ENCODE measurements at places on chromosomes 12 and 14.

DNA sequence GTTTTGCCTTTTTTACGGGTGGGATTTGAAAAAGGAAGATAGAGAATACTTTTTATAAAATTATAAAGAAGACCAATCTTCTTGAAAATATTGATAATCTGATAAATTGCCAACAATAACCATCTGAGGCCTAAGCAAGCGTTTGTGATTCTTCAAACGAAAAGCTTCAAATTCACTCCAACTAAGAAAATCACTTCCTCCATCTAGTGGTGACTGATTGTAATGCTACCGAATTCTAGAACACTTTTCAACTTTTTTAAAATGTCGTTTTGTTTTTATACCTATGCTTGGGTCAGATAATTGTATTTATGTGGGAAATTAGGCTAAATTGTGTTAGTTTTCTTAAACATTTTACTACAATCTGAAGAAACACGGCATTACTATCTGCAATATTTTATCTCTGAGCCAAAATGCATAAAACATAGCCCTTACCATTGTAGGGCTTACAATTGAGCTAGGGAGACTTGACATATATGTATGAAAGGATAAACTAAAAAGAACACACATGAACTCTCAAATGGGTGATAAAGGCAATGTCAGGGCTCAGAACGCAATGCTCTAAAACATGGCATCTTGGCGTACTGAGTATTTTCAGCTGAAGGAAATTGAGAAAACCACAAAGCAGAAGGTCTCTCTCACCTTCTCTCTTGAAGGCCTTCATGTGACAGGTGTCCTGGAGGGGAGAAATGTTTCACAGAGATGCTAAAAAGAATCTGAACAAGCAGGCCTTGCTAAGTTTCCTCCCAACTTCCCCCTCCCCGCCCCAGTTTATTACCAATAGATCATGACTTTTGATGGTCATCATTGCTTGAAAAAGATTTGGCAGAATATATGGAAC lies 36.8 kb upstream of the G2E3 start:
- DNase-seq = no peak

GRCh38 chr12:789852-790563 lies 37.6 kb downstream of the WNK1 start:
- DNase-seq = no peak

GRCh38 chr12:45720069-45720468 lies 9.4 kb upstream of the ARID2 start:
- DNase-seq = no peak

- no peak for DNase-seq
Observed at GRCh38 chr14:61168141-61168540, 113.0 kb downstream of the TMEM30B start.

- no peak for DNase-seq
Observed at GRCh38 chr12:130932061-130932930, 21.4 kb upstream of the ADGRD1 start.

DNA sequence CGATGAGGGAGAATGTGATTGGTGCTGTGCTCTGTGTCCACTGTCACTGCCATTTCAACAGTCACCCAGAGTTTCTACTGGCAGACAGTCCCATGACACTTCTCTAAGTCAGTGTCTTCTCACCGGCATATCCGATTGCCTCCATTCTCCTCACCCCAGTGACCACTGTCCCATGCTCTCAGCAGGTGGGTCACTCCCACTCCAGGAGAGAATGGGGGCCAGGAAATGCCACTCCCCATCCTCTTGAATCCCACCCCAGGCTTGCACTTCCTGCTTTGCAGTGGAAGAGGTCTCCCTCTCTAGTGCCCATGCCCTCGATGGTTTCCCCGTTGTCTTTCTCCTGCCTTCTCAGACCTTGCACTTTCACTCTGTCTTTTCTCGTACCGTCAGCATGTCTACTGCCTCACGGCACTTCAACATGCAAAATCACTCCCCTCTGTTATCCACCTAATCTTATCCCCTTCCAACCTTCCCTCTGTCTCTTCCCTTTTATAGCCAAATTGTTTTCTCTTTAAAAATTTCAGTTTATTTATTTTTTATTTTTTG lies 2.2 kb upstream of the EP400 start:
- DNase-seq = no peak

- no peak for DNase-seq
Observed at GRCh38 chr14:72598306-72598705, 295.6 kb downstream of the DPF3 start.

DNA sequence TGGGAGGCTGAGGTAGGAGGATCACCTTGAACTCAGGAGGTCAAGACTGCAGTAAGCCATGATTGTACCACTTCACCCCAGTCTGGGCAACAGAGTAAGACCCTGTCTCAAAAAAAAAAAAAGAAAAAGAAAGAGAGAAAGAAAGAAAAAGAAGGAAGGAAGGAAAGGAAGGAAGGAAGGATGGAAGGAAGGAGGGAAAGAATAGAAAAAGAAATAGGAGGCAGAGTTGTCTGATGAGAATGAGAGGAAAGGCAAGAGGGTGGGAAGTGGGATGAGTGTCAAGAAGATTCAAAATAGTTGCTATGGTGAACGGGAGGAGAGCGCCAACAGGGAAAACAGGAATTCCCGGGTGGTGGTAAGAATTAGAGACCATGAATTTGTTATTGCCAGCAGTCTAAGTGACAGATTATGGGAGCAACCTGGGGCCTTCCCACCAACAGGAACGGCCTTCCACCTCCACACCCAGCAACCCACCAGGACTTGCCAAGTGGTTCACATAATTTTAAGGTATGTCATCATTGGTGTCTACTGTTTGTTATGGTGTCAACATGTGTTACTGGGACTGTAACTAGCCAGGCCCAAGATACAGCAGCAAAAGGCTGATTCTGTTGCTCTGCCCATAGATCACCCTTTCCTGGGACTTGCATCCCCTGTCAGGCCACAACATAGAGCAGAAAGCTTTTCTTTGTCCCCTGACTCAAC lies 36.1 kb upstream of the C12orf76 start:
- no peak for DNase-seq

DNA sequence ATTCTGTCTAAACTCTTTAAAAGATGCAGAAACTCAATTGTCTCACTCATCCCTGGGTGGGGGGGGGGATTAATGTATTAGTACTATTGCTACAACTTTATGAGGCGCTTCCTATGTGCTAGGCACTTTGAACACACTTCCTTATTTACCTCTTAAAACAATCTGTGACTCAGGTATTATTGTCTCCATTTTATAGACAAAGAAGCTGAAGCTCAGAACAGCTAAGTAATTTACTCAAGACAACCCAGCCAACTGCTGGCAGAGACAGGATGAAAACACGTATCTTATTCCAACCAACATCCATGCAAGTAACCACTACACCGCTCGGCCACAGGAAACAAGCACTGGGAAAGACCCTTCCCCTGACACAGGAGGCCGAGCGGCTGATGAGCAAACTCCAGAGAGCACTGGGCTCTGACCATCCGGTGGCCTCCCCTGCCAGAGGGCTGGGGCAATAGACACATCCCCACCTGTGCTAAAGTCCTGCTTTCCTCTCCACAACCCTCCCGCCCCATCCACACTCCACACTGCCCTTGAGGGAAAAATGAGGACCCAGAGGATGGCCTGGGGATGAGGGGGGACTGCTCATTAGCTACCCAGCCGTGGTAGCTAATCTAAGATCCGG lies 244.2 kb downstream of the DPF3 start:
- DNase-seq = no peak

GRCh38 chr12:97754306-97754705 lies 291.7 kb downstream of the RMST start:
- DNase-seq = no peak

- DNase-seq = no peak
Observed at GRCh38 chr12:2298556-2299200, 245.9 kb downstream of the CACNA1C start.

DNA sequence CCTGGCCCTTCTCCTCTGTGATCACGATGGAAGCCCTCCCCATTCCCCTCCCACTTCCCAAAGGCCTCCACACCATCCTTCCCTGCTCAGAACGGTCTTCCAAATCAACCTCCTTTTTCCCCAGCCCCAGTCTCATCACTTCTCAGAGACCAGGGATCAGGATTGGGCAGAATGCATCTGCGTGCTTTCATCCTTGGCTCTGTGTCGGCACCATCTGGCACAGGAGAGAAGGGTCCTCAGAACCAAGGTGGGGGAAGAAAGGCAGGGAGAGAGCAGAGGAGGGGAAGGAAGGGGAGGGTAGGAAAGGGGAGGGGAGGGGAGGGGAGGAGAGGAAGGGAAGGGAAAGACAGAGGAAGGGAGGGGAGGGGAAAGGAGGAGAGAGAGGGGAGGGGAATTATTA lies 52.4 kb upstream of the FICD start:
- no peak for DNase-seq

GRCh38 chr12:124862768-124863415 lies 772 bp downstream of the SCARB1 start:
- DNase-seq = no peak

DNA sequence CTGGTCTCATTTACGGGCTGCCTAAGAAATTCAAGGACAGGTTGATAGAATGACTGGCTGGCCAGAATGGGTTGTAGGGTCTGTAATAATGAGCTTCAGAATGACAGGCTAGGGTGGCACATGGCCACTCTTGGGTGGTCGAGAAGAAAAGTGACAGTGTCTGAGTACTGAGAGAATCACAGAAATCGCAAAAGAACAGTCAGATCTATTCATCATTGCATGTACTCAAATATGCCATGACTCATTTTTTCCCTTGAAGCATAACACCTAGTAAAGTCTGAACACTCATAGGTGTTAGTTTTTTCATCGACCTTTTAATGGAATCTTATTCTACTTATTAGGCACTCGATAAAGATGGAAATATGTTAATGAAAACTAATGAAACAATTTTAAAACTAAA lies 37.8 kb upstream of the SEL1L start:
- DNase-seq = no peak

DNA sequence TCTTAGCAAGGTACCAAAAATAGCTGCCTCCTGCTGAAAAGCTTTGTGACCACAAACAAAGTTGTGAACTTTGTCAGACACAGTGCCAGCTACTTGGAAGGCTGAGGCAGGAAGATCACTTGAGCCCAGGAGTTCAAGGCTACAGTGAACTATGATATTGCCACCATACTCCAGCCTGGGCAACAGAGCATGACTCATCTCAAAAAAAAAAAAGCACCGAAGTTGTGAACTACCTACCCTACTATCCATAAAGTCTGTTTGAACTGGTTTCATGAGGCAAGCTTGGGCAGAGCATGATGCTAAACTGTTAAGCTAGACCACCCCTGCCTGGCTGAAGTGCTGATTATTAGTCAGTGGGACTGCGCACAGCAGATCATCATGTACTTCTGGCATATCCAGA lies 75.5 kb downstream of the RAD52 start:
- no peak for DNase-seq

DNA sequence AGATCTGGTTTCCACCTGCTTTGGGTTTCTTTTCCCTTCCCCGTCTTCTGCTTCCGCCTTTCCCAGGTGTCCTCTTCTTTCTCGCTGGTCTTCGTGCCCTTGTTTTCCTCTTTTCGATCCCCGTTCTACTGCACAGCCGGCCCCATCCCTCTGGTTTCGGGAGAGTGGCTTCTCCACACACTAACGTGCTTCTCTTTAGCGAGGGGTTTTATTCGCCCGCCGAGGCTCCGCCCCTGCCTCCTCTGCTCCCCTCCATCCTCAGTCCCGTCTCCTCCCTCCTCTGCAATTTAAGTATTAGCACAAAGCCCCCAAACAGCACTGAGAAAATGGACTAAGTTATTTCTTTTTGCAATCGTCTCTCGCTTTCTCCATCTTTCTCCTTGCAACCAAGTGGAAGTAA lies at the start of gene SLC7A8:
TSS of gene SLC7A8 (minus strand) at position 182 of the 400 bp plus-strand sequence. CDS start 746 bp downstream, outside the sequence.
- DNase-seq = no peak

GRCh38 chr14:34262127-34262910 lies 199.7 kb downstream of the SPTSSA start:
- DNase-seq = no peak

DNA sequence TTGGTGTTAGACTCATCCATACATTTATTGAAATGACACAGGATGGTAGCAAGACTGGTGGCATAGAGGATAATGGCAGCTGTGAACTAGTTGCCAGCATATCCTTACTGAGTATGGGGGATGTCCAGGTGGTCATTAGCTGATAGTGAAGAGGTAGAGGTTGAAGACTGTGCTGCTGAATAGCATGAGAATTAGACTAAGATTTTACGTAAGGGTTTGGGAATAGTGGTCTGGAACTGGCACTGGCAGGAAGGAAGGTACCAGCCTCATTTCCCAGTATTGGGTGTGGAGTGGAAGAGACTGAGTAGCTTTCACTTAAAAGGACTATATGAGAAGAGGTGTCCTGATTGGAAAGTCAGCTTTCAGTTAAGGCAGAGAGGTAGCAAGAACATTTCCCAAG lies 6.5 kb downstream of the ERC1 start:
- DNase-seq = no peak

- DNase-seq = no peak
Observed at GRCh38 chr14:53896726-53897125, 59.9 kb downstream of the BMP4 start.

- DNase-seq = no peak
Observed at GRCh38 chr12:1305791-1306500, 288.4 kb downstream of the FBXL14 start.

DNA sequence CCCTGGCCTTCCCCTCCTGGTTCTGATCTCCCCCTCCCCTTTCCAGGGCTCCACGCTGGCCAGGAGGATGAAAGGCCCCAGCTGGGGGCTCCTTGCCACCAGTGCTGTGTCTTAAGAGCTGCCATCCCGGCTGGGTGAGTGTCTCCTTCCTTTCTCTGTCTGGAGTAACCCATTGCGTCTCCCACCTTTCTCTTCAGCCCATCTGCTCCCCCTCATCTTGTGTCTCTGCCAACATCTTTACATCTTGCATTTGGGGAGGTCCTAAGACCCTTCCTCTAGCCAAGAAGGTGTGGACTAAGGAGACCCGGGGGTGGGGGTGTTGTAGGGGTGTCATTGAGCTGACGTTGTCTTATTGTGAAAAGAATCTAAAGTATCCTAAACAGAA lies 505 bp downstream of the BCL2L2 start:
- no peak for DNase-seq

DNA sequence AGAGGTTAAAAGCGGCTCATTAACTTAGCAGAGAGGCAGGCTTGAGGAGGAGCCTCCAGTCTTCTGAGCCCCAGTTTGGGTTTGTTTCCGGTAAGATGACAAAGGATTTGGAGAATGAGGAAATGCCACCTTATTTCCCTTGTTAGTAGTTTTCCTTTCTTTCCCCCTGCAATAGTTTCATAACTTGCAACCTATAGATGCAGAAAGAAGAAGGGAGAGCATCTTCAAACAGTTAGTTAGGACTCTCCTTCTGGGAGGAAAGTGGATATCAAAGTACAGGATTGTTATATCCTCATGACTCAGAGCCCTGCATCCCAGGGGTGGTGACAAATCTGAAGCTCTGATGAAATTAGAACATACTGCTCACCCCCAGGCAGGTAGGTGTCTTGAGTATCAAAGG lies 180.7 kb upstream of the SLC38A2 start:
- DNase-seq = no peak

DNA sequence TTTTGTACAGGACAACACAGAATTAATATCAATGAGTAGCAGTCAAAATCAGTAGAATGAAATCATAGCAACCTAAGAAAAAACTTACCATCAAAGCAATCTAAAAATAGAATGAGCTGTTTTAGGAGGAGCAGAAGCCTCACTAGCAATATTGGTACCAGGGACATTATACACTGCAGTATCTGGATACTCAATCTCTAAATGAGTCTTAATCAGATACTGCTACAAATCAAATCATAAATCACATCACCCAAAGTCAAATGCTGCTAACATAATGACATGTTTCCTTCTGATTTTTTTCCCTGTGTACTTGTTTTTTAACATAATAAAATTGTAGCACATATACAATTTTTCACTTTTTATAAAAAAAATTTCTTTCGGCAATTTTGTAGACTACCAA lies 8.0 kb downstream of the RPS29 start:
- DNase-seq = no peak

Data from stimulated activated CD8-positive, alpha-beta memory T cell treated with anti-CD3 and anti-CD28 coated beads, Interleukin-7, amount 100 ng/mL, for 24 hours (primary cell).